Kidney (tissue), 22 donors: ENCODE measurements at places on chromosomes 4 and X. TPM values are rescaled to one million over a fixed set of nuclear protein-coding genes. Genes with fewer than 3 reads are reported as not detected.
A peak's percentile ranks its signal among the peaks of the same experiment; 100 is the strongest.

DNA sequence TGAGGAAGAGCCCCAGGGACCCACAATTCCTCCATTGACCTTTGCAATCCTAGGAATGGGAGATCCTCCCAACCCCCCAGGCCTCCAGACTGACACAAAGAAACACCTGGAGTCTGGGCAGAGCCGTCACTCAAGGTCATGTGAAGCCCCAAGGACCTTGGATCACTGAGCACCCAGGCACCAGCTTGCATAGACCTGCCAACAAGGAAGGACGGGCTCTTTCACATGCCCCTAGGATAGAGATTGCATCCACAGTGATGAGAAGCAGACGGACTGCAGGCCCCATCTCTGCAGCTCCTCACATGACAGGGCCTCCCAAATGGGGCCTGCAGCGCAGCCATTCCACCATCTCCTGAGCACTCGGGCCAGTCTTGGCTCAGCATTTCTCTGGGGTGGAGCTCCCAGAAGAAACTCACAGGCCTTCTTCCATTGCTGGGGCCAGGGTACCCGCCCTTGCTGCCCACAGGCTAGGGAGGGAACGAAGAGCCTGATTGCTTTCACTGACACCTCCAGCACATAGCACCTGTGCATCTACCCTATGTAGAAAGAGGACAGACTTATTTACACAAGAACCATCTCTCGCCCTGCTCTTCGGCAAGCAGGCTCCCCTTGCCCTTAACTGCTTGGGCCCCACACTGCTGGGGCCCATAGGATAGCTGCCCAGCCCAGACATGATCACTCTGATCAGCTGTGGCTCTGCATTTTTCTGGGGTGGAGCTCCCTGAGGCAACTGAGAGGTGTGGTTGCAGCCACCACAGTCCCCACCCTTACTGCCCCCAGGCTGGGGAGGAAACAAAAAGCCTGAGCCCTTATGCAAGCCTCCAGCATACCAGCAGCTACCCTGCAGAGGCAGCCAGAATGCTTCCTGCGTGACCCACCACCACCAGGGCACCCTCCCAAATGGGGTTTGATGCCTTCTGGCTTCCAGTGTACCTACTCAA is 185.7 kb upstream of the ZCCHC13 start:
- no peak for DNase-seq

DNA sequence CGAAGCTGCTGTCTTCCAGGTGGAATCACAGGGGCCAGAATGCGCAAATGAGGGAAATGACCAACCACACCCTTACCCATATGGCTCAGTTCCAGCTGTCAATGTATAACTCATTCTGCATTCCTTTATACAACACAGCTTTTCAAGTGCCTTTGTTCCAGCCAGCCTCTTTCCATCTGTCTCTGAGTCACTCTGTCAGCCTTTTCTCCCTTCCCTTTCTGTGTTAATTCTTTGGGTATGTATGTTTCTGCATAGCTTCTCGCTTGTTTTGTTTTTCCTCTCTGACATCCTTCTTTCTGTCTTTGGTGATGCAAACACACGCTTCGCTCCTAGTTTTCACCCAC is 54.5 kb downstream of the RS1 start:
- DNase-seq, result no peak

GRCh38 chrX:110414273-110414672 is 55.6 kb downstream of the RTL9 start:
- no peak for DNase-seq

Gene DUSP21
- total RNA-seq, result not detected

- DNase-seq, result peak; percentile 47
Measured at GRCh38 chr4:119728692-119729593, 100.3 kb upstream of the PDE5A start.

GRCh38 chr4:125123570-125124109 is 191.1 kb upstream of the FAT4 start:
- DNase-seq, result no peak
